ENCODE measurements at places on chromosomes 5 and 9.

DNA sequence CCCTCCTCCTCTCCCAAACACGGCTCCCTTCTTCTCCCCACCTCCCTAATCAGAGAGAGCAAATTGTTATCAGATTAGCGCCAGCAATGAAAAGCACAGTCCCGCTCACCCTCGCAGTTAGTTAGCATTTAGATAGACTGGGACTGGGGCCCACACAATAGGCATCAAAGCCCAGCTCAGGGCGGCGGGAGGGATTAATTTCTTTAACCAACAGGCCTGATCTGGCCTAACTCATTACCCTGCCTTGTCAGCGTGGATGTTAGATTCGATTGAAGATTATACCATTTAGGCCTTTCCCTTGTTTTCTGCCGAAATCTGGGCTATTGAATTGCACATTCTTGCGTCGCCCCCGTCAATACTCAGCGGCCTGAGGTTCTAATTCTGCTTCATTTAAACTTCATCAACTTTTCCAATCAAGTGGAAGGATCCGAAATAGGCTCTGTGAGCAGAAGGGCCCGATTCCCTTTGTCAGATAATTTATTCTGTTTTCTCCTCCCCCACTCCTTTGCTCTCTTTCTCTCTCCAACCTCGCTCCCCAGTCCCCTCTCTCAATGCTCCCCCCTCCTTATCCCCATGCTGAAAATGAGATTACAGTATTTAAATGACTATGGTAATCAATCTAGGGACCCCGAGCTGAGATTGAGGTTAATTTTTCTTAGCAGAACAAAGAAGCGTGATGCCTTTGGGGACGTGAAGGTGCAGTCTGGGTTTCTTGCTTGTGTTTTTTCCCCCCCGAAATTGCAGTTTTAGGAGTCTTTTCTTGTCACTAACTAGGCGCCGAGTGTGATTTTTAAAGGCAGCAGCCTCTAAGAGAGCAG lies 15.1 kb downstream of the CFAP77 start:
- no peak for DNase-seq

DNA sequence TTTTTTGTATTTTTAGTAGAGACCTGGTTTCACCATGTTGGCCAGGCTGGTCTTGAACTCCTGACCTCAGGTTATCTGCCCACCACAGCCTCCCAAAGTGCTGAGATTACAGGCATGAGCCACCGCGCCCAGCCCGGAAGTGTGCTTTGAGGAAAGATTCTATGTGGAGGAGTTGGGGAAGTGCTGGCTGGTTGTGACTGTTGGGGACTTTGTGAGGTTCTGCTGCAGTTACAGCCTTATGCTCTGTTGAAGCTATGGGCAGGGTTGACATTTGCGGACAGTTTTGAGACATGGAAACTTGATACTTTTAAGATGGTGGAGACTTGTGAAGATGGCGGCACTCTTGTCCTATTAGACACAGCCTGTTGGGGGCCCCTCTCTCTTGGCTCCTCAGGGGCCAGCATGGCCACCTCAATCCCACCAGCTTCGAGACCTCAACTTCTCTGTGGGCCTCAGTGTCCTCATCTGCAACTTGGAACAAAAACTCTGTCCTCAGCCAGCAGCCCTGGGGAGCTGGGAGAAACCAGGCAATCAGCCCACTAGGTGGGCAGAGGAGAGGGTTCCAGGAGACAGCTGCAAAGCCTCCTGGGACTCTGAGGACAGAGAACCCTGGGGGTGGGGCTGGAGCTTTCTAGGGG lies 24.9 kb downstream of the C9orf50 start:
- no peak for DNase-seq

- no peak for DNase-seq
These were observed 3.2 kb downstream of the ADAMTS12 start for GRCh38 chr5:33888587-33888986.

DNA sequence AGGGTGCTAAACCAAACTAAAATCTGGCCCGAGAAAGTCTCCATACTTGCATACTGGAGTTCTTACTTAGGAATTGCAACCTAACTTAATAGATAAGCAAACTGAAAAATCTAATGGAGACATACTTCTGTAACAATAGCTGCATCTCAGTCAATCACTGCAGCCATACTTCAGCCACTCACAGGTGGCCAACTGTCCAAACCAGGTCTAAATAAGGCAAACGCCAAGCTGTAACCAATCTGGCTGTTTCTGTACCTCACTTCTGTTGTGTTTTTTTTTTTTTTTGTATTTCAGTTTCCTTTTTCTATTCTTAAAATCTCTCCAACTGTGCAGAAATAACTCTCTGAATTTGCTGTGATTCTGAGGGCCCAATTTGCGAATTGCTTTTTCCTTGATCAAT lies 4.4 kb upstream of the NDUFB6 start:
- DNase-seq, result no peak

- DNase-seq, result no peak
These were observed 1505.2 kb upstream of the CDH9 start for GRCh38 chr5:28543473-28544098.

DNA sequence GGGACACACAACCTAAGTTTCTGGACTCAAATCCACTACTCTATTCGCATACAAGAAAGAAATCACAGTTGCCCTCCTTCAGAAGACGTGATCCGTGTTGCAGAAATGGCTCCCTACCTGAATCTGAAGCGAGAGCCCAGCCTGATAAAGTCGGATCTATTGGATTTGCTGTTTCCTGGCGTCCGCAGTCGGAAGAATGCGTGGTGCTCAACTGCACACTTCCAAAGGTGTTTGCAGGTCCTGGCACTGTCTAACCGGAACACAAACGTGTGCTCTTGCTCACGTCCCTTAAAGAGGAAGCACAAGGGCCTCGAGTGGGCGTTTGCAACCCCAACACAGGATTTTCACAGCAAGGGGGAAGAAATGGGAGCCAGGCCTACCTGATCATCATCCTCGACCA lies 65.5 kb downstream of the EPB41L4B start:
- no peak for DNase-seq

DNA sequence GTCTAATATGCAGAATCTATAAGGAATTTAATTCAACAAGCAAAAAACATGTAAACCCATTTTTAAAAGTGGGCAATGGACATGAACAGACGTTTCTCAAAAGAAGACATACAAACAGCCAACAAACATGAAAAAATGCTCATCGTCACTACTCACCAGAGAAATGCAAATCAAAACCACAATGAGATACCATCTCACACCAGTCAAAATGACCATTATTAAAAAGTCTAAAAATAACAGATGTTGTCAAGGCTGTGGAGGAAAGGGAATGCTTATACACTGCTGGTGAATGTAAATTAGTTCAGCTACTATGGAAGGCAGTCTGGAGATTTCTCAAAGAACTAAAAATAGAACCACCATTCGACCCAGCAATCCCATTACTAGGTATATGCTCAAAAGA lies 3.1 kb upstream of the KLHL3 start:
- DNase-seq, result no peak

GRCh38 chr5:61350535-61350934 lies 18.5 kb downstream of the ZSWIM6 start:
- DNase-seq, result no peak

- DNase-seq, result no peak
These were observed 69.1 kb upstream of the NR4A3 start for GRCh38 chr9:99752417-99753109.

DNA sequence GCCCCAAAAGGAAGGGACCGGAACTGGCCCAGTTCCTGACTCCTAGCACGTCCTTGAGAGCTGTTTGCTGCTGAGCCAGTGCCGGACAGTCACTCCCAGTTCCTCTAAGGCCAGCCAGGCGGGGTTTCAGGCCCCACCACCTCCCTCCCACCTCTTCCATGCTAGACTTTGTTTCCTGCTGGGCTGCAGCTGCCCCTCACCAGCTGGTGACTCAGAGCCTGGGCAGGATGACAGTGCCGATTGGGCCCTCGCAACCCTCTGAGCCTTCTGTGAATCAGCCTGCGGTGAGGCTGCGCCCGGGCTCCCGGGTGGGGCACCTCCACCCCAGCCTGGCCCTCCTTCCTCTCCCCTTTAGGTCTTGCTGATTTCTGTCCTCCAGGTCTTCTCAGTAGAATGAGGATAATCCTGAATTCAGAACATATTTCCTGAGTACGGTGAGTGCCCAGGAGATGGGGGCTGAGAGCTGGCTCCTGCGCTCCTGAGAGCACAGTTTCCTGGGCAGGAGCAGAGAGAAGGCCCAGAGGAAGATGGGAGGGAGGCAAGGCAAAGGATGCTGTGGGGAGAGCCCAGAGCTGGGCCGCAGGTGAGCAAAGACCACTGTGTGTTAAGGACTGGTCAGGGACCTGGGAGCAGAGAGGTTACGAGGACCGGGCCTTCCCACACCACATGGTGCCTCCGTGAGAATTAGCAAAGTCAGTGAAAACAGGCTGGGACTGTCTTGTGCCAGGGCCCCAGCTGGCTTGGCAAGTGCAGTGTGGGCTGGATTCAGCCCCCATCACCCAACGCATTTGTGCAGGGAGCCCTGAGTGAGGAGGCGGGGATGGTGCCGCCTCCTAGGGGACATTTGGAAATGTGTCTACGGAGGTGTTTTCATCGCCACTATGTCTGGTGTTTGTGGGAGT lies 32.9 kb upstream of the STXBP1 start:
- peak; percentile 59 for DNase-seq

- DNase-seq, result no peak
These were observed 164.9 kb upstream of the IRX1 start for GRCh38 chr5:3430691-3431090.

- no peak for DNase-seq
These were observed 2.2 kb upstream of the PRR7 start for GRCh38 chr5:177444106-177445051.

GRCh38 chr5:40497573-40497972 lies 182.1 kb upstream of the PTGER4 start:
- no peak for DNase-seq

DNA sequence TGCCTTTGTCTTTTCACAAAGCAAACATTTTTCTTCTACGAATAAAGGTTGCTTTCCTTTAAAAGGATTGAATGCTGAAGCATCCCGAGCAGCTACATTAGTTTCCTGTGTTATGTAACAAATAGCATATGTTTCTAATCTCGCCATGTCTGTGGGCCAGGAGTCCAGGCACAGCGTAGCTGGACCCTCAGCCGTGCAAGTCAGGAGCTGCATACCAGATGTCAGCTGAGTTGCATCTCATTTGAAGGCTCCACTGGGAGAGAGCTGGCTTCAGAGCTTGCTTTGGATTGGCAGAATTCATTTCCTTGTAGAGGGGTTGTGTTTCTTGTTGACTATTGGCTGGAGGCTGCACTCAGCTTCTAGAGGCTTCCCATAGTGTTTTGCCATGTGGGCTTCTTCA lies 16.0 kb upstream of the GOLPH3 start:
- DNase-seq, result no peak

DNA sequence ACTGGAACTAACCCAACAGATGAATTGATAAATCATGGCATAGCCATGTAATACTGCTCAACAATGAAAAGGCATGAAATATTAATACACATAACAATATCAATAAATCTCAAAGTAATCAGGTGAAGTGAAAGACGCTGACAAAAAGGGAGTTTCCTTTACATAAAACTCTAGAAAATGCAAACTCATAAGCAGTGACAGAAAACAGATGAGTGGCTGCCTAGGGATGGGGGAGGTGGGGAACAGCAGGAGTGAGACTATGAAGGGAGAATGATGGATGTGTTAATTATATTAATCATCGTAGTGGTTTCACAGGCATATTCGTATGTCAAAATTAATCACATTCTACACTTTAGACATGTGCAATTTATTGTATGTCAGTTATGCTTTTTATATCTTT lies 59.8 kb upstream of the SHC3 start:
- DNase-seq, result no peak

DNA sequence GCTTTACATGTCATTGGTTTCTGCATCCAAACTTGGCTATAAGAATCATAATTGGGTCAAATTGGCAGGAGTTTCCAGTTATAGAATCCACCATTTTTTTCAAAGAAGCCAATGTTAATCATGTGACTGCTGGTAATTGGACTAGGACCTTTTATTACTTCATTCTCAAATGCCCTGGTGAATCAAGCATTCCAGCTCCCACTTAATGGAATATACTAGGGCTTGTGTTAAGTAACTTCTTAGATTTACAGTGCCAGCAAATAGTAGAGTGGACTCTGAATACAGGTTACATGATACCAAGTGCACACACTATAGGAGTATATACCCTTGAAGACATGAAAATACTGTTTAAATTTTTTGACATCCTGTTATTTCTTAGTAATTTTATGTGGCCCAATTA lies 96.7 kb downstream of the NUDT12 start:
- no peak for DNase-seq

GRCh38 chr5:176362233-176362490 lies 598 bp upstream of the KIAA1191 start:
- no peak for DNase-seq

GRCh38 chr9:37210737-37211523 lies 90.6 kb downstream of the ZCCHC7 start:
- DNase-seq, result no peak

GRCh38 chr5:142390334-142390733 lies 65.5 kb upstream of the SPRY4 start:
- no peak for DNase-seq

DNA sequence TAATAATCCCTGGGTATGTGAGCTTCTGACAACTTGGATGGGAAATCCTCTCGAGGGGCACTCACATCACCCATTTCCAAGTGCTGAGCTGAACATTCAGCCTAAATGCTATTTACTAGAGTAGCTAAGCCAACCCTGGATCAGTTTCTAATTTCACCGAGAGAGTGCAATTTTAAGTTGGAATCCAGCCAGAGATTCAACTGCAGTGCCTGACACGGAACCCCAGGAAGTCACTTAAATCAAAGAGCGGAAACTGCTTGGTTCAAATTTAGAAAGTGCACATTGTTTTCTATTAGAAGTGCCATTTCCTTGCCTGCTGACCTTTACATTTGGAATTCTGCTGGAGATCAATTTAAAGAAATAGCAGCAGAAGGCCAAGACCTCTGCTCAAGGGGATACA lies 8.8 kb downstream of the SPRY4 start:
- DNase-seq, result no peak

DNA sequence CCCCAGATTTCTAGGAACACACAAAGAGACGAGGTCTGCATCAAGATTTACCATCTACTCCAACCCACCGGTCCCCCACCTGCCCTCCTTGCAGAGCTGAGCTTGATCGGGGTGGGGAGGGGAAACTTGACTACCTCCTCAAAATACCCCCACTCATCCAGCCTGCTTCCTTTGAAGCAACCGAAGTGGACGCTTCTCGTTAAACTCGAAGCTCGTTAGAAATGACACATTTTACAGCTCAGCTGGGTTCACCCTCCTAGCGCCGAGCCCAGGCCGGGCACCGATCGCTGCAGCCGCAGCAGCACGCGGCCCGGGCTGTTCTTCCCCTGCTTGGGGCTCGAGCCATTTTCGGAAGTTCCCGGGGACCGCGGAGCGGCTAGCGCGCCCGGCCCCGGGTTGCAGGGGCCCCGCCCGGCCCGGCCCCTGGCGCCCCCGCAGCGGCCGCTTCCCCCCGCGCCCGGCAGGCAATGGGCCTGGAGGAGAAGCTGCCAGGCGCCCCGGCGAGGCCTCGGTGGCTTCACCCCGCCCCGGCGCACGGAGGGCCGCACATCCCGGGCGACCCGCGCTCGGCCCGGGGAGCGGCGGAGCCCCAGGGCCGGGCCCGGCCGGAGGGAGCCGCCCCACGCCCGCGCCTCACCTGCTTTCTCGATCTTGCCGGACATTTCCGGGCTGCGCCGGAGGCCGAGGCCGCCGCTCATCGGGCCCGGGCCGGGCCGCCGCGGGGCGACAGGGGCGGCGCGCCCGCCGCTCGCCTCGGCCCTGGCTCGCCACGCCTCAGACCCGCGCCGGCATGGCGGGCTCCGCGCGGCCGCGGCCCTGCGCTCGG lies 530 bp downstream of the RAPGEF1 start:
- DNase-seq, result no peak

Measured in nucleus accumbens (tissue), 56 donors.